Daoy (cell line): ENCODE measurements at places on chromosomes 1 and 21.
A peak's percentile ranks its signal among the peaks of the same experiment; 100 is the strongest.

DNA sequence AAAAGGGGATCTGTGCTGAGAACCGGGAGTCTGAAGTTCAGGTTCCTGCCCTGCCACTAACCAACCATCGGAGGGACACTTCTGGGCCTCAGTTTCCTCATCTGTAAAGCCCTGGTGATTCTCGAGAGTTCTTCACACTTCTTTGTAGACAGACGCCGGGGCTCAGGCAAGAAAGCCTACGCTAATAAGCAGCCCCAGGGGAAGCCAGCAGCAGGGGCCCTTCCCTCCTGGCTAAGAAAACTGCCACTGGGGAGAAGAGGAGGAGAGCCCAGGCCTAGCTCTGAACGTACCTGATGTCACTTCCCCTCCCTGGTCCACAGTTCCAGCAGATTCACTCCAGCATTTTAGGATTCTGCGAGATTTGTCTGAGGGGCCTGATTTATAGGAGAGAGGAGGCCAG, 76.0 kb downstream of the CAMK2N1 start:
- no peak for DNase-seq

DNA sequence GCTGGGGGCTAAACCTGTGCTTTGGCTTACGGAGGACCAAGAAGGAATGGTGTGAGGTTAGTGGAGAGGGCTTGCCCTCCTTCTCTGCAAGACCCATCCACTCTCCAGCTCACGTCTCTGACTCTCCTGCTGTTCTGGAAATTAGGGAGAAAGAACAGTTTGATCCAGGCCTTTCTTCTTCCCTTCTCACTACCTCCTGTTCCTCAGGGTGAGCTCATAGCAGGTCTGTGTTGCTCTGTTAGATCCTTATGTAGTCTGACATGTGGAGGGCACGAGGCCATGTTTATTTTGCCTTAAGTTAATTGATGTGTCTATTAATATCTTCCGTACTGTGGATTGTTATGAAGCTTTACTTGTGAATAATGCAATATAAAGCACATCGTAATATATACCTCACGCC, 315.0 kb downstream of the GRIK1 start:
- DNase-seq = no peak

DNA sequence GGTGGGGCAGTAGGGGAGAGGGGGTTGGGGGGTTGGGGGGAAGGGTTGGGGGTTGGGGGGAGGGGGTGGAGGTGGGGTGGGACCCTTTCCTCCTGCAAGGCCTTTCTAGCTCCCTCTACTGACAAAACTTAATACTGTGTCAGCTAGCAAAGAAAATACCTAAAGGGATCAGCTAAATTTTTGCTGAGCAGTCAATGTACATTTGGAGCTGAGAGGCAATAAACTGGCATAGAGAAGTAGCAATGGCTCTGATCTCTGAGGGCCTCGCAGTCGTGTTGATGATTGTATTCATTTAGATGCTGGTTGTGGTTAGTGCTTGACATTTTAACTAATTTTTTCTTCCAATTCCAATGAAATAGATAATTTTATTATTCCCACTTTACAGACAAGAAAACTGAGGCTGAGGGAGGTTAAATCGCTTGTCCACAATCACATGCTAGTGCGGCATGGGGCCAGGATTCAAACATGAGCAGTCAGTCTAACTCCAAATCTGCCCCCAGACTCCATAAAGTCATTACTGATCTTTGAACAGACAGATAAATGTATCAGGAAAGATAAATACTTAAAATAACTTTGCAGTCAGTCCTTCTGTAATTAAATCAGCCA, 357.1 kb downstream of the DISC1 start:
- no peak for DNase-seq

DNA sequence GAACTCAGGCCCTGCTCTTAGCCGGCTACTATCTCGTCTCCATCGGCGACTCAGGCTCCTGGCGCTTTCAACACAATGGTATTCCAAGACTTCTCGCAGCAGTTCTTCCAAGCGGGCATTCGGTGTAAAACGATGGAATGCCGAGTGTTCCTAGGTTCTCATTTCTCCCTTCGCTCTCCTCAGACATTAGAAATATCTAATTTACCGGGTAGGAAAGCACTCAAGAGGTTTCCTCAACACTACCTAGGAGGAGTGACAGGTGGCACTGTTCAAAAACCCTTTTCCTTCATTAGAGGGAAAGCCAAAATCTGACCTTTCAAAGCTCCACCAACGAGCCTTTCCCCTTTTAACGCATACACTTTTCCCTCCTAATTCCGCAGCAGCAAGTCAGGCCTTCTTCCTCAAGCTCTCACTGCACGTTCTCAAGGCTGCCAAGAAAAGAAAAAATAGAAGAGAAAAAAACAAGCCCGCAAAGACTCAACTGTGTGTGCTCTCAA, 601 bp downstream of the UBE2G2 start:
- peak; percentile 36 for DNase-seq

DNA sequence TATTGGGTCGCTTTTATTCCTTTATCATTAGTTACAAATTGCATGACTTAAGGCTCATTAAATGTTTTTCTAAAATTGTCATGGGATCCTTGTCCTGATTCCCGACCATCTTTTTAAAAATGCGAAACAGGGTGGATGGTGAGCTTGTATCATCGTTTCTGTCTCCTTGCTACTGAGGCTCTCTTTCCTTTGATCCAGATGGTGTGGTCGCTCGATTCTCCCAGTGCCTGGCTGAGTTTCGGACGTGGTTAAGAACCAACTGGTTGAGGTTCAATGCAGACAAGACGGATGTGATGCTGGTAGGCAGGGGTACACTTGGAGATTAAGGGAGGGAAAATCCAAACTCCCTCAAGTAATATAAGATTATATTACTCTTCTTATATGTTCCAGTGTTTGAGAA, 1.2 kb downstream of the MIER1 start:
- DNase-seq = peak; percentile 27

GRCh38 chr1:156004843-156005584, 15.7 kb downstream of the SSR2 start:
- no peak for DNase-seq
